Stimulated activated CD4-positive, alpha-beta T cell treated with anti-CD3 and anti-CD28 coated beads, Interleukin-15, amount 100 ng/mL, for 48 hours (primary cell): ENCODE measurements at places on chromosomes 7 and 10.

- DNase-seq = no peak
Measured at GRCh38 chr10:52674474-52674873, 98.1 kb downstream of the MBL2 start.

- DNase-seq = no peak
Measured at GRCh38 chr7:75039709-75040108, 33.9 kb downstream of the RCC1L start.

GRCh38 chr10:113292086-113292485 lies 260.8 kb upstream of the HABP2 start:
- no peak for DNase-seq

DNA sequence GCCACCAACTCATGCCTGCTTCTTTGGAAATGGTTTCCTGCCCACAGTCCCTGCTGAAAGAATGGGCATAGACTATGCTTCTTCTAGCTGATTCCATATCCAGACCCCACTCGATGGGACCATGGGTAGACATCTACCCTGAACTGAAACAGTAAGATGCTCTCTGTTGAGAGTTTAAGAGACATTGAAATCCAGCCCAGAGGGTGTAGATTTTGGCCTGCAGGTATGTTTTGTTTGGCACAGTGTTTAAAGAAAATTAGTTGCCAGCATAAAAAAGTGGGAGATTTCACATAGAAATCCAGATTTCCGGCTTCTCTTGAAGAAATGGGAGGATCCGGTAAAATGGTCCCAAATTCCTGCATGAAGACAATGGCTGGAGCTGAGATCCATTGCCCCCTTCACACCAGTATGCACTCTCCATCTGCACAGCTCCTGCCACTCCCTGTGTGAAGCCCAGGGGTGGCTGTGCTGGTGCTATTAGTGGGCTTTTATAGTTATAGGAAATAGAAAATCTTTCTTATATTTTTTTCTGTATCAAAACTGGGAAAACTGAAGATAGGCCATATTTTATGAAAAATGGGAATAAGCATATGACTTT lies 218.1 kb downstream of the PTEN start:
- DNase-seq = no peak

GRCh38 chr10:111116762-111117445 lies 40.1 kb downstream of the ADRA2A start:
- no peak for DNase-seq

DNA sequence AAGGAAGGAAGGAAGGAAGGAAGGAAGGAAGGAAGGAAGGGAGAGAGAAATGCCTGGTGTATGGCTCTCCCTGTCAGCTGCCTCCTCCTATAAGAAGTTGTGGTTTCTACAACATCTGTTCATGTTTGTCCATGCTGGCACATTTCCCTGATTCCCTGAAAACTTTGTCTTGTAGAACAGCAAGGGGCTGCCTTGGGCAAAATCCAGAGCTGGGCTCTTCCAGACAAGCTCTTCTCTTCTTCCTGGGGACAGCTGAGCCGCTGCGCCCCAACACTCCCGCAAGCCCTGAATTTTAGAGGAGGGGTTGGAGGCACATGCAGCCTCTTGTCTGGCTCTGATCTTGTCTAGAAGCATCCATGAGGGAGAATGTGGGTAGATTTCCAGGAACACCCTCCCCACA lies 282.0 kb upstream of the ADARB2 start:
- DNase-seq = no peak

GRCh38 chr7:136911344-136911743 lies 42.9 kb downstream of the CHRM2 start:
- DNase-seq = no peak

DNA sequence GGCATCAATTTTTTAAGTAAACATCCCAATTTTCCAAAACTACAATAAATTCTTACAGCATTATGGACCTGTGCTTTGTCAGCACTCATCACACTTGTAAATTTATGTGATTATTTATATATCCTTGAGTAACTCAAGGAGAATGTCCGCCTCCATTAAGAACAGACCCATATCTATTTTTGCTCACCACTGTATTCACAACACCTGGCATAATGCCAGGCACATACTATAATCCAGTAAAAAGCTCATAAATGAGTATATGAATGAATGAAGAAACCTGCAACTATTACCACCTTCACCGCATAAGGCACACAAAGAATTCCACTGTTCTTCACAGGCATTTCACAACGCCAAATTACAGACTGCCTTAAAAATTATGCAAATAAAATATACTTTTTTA lies 46.9 kb downstream of the MINDY3 start:
- DNase-seq = no peak

DNA sequence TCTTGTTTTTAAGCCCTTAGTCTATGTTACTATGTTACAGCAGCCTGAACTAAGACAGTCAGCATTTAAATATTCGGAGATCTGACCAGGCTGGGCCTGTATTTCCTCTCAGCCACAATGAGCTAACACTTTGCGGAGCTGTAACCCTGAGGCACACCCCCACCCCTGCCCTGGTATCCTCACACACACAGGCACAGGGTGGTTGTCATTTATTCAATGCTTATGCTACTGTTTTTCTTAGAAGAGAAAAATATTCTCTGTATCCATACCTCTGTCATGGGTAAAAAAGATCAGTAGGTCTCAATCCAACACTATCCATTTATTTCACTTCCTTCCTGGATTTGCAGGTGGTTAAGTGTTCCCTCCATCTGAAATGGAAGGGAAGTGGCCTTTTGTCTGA lies 80.3 kb upstream of the TRIL start:
- no peak for DNase-seq

DNA sequence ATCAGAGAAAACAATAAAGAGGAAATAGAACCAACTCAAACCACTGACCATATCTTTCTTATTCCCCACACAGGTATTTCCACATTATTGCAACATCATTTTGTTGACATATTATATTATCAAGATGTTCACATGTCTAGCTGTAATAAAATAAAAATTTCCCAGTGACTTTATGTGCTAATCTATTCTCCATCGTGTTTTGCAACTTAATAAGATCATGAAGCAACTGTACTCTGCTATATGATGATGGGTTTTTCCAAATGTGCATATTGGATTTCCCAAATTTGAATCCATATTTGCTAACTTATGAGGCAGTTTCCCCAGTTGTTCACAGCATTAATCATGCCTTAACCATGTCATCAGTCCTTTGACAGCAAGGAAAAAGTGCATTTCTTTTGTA lies 127.8 kb downstream of the ITGB8 start:
- DNase-seq = no peak

- no peak for DNase-seq
Measured at GRCh38 chr10:26448706-26449435, 10.7 kb downstream of the APBB1IP start.

DNA sequence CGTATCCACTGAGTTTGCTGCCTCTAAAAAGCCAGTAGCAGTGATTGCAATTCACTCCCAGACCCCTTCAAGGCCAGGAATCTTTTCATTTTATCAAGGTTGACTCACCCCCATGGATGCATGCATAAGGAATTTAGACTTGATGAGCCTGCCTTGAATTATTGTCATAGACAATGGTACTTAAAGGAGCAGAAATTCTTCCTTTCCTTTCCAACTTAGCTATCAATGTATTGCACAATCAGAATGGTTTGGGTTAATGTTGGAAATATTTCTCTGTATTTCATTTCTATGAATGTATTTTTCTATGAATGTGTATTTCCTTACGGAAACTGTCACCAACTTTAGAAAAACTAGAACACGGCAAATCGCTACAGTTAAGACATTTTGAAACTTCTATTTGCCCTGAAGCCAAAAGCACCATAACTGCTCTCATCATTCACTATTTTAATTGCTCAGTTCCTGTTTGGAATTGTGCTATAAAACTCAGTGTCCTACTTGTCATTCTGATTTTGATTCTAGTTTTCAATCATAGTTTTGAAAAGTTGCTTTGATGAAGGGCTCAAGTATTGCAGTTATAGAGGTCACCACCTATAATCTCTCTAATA lies 355.7 kb upstream of the AKR1E2 start:
- no peak for DNase-seq
